ENCODE measurements at places on chromosomes 6 and 20. TPM values are rescaled to one million over a fixed set of nuclear protein-coding genes. Genes with fewer than 3 reads are reported as not detected.

DNA sequence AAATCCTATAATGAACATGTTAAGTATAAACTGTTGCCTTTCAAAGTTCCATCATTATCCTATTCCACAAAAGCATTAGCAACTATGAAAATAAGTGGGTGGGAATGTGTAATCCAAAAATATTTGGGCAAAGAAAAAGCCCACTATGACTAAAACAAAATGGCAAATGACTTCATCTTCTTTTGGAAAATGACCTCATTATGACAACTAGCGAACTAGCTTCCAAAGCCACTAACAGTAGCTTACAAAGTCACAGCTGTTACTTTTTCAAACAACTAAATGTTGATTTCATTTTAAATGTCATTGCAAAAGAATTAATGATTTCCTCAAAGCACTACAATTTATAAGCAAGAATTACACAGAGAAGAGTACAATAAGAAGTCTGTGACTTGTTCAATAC is 49.8 kb upstream of the RUNX2 start:
- DNase-seq, result peak; percentile 8

DNA sequence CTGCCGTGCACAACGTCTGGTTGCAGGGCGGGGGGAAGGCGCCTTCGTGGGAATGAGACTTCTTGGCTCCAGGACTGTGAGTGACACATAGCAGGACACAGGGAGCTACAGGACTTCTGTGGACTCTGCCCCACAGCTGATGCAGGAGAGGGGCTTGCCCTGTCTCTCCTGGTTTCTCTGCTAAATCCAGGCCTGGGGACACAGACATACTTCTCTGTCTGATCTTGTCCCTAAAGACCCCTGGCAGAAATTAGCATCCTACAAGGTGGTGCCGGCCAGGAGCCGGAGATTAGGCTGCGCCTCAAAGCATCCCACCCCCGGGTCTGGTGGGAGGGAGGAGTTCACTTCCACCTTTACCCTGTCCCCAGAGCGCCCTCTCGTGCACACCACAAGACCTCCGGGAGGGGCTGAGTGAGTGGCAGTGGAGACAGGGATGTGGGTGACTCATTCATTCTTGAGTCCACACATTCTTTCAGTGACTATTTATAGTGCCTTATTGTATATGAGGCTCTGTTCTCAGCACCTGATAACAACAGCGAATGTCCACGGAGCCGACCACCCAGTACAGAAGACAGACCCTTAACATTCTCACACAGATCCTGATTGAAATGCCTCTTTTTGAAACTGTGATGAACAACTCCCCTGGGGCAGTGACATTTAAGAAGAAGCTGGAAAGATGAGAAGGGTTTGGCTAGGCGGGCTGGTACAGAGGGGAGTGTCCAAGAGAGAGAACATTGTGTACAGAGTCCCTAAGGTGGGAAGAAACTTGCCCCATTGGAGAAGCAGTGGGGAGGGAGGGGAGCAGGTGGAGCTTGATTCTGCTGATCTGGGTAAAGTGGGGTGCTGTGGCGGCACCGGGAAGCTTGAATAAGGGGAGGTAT is 39.0 kb downstream of the GMPR start:
- peak; percentile 89 for DNase-seq

DNA sequence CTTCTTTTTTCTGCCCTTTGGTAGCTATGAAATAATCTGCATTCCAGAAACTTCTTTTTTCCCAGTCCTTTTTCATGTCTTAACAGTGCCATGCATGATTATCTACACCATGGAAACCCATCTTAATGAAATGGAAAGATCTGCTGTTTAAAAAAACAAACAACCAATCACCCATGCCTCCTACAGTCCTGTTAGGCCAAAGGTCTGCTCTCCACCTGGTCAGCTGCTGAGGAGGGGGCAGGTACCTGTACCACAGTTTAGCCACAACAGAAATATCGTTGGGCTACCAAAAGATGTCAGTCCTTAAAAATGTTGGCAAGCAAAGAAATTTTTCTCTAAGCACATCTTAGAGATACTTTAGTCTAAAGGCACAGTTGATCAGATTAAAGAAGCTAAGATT is 112.6 kb downstream of the SLC16A10 start:
- DNase-seq, result no peak

DNA sequence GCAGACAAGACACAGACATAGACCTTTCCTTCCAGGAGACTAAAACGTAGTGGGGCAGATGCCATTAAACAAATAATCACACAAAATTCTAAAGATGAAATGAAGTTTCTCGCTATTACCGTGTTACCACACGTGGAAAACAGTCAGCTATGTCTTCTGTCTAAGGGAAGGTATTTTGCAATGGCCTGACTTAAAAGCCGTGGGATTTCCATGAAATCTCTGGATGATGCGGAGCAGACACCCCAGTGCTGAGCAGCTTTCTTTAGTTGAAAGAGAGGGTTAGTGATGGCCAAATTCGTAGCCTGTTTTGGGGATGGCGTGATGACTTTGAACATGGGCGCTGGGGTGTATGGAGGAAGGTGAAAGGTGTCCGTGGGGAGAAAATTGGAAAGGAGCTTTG is 281.8 kb downstream of the NRN1 start:
- DNase-seq, result no peak

DNA sequence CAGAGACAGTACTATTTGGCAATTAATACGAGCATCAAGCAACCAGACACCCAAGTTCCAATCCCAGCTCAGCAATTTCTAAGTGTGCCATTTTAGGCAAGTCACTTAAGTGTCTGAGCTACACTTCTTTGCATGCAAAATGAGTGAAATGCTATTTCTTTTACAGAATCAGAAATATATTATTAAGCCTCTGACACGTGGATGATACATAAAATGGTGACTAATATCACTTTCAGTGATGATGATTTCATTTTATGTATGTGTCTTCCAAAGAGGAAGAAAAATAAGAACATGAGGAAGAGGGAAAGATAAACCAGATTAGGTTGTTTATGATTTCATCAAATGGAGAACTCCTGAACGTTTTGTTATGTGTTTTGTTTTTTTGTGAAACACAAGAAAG is 158.6 kb downstream of the TSHZ2 start:
- DNase-seq, result no peak

DNA sequence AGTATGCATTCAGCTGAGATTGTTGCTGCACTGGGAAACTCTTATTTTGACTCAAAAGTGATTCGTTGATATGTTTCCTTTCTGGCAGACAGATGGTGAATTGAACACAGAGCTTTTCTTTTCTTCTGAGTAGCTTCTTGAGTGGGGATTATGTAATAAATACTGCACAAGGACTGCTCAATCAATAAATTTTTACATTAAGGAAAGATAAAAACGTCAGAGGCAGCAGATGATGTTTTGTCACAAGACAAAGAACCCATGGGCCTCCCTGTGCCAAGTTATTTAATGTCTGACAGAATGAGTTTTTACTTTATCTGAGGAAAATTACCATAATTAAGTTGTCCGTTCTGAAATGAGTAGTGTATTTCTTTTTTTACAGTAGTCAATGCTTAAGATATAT is 460.3 kb downstream of the UTRN start:
- DNase-seq, result no peak

DNA sequence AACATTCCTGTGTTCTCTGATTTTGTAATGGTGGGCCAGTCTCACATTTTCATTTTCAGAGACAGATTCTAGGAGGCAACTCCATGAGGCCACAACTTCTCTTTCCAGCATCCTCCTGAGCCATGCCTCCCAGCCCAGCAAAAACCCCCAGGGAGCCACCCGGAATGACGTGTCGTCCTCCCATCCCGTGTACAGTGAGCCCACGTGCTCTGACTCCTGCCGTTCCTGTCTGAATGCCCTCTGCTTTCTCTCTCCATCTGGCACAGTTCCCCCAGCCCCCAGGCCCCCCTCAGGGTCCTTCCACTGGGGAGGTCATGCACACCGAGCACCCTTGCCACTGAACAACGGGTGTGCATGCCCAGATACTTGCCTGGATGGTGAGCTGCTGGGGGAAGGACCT is 38.0 kb downstream of the C20orf203 start:
- DNase-seq, result no peak

- DNase-seq, result peak; percentile 34
Measured at GRCh38 chr6:17656644-17657043, 50.1 kb downstream of the NUP153 start.

DNA sequence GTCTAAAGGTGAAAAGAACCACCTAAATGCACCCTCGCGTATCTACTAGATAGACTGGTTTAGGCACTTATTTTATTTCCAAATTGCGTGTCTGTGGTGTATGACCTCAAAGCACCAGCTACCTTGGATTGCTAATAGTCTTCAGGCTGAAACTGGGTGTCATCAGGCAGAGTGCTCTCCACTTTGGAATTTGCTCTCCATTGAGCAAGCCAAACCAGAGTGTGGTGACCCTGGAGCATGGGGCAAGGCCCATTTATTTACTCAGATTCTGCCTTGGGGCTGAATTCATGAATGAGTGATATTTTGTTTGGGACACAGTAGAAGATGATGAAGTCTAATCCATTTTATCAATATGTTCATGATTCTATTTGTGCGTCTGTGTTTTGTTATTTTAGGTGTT is 812.8 kb upstream of the SLC35B3 start:
- no peak for DNase-seq

- no peak for DNase-seq
Measured at GRCh38 chr6:17098538-17098937, 3.3 kb upstream of the STMND1 start.

DNA sequence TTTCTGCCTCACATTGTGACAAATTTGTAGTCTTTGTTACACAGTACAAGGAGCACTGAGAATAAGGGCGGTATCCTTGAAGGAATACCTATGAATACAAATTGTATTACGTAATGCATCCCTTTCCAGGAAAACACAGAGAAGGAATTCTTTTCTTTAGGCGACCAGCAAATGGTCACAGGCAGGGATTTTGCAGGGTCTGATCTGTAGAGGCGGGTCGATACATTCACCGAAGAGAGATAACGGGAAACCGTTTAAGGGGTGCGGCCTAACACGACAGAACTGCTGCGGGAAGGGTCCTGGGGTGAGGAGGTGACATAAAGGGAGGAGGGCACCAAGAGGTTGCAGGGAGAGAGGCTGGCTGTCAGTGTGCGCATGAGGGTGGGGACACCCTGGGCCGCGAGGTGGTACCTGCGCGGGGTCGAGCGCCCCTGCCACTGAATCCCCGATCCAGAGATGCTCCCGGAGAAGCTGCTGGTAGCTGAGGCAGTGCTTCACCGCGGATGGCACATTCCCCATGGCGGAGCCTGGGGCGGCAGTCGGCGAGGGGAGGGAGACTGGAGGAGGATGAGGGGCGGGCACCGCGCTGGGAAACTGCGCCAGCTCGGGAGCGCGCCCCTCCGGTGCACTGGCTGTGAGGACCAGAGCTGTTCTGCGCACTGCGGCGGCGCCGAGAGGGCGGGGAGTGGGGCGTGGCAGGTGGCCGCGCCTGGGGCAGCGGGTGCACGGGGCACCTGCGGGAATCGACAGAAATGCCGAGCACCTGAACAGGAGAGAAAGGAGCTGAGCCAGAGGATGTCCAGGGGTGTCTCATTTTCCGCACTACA is at the start of gene HMGCLL1:
HMGCLL1 (minus strand) TSS at position 656 of the 827 bp plus-strand sequence; CDS start at position 519, 137 bp downstream.
- DNase-seq, result peak; percentile 10

DNA sequence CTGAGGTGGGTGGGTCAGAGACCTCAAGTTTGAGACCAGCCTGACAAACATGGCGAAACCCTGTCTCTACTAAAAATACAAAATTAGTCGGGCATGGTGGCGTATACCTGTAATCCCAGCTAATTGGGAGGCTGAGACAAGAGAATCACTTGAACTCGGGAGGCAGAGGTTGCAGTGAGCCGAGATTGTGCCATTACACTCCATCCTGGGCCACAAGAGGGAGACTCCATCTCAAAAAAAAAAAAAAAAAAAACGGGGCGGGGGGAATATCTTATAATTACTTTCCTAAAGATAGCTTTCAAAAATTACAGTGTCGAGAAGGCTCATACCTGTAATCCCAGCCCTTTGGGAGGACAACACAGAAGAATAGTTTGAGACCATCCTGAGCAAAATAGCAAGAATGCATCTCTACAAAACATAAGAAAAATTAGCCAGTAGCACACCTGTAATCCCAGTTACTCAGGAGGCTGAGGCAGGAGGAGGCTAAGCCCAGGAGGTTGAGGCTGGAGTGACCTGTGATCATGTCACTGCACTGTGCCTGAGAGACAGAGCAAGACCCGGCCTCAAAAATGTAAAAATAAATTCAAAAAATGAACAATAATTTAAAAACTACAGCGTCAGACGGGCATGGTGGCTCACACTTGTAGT is 25.8 kb downstream of the CBFA2T2 start:
- no peak for DNase-seq

DNA sequence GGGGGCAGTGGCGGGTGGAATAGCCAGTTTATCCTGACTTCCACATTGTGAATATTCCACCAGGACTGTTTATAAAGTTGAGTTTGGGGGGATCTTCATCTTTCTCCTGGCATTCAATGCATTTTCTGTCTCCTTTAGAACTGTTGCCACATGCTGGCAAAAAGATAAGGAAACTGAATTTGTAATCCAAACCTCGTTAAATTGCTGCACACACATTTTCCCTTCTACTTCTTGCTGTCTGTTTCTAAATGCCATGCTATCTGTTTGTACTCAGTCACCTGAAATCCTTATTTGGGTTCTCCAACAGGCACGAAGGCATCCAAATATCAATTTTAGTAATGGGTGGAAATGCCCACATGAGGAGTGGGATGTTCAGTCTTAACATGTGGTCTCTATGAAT is 180.2 kb upstream of the CCN2 start:
- peak; percentile 51 for DNase-seq

- DNase-seq, result no peak
Measured at GRCh38 chr6:14921878-14922671, 323.8 kb upstream of the JARID2 start.

DNA sequence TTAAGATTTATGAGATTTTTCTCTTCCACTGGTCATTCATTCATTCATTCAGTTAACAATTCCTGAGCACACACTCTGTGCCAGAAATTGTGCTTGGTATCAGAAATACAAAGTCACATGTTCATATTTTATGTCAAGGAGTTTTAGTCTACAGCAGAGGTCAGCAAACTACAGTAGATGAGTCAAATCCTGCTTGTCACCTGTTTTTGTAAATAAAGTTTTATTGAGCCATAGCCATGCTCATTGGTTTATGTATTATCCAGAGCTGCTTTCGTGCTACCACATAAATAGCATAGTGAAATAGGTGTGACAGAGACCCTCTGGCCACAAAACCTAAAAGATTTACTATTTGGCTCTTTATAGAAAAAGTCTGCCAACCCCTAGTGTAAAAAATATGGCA is 46.8 kb downstream of the THEMIS start:
- peak; percentile 7 for DNase-seq

DNA sequence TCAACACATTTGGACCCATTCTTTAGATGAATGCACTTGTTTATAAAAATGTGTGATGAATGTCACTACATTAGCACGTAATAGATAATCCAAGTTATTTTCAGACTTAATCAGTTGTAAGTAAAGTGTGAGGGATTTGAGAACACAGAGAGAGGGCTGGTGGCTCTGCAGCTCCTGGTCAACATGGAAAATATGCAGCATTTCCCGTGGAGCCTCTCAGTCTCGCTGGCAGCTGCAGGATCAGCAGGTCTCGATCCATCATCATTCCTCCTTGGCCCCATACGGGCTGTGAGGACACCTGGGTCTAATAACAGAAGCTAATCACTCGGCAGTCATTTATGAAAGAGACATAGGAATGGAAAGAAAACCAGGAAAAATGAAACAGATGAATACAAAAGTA is 390.2 kb downstream of the PRKN start:
- no peak for DNase-seq

Gene TMEM170B
- 3.0 TPM for total RNA-seq

Gene GSTA2
- total RNA-seq, result not detected

Gene TBXT
- not detected for total RNA-seq

Gene ZBTB24
- total RNA-seq, result 5.3 TPM

Gene GRIK2
- total RNA-seq, result 1.5 TPM

Gene SIRPA
- 43.0 TPM for total RNA-seq

Gene OR2H1
- total RNA-seq, result not detected

Gene TRIM15
- not detected for total RNA-seq

Gene DTD1
- total RNA-seq, result 62.8 TPM

Gene ADGB
- total RNA-seq, result not detected

Gene PCNA
- 113 TPM for total RNA-seq

Gene ESR1
- 1.9 TPM for total RNA-seq

Data from cardiac muscle cell (in vitro differentiated cells and primary cell).